Motor neuron (in vitro differentiated cells): ENCODE measurements at places on chromosomes 3 and 15. TPM values are rescaled to one million over a fixed set of nuclear protein-coding genes. Genes with fewer than 3 reads are reported as not detected.

DNA sequence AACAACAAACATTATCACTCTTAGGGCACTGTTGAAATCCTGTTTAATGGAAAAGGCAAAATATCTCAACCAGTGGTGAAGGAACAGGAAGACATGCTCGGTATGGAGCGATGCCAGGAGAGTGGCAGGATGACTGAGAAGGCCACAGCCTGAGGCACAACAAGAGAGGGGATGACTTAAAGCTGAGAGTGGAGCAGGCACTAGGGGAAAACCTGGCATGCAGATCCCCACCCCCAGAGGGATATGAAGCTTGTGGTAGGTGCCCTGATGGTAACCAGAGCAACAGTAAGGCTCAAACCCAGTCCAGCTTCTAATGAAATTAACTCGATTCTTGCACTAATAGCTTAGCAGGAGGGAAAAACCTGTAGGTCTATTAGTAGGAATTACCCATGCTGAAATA, 40.4 kb downstream of the LYSMD4 start:
- ATAC-seq, result no peak

Gene NUP210
- total RNA-seq, result 0.20 and 0.27 TPM in 2 replicates

GRCh38 chr3:138432576-138433240, 1.7 kb upstream of the ESYT3 start:
- ATAC-seq, result no peak

DNA sequence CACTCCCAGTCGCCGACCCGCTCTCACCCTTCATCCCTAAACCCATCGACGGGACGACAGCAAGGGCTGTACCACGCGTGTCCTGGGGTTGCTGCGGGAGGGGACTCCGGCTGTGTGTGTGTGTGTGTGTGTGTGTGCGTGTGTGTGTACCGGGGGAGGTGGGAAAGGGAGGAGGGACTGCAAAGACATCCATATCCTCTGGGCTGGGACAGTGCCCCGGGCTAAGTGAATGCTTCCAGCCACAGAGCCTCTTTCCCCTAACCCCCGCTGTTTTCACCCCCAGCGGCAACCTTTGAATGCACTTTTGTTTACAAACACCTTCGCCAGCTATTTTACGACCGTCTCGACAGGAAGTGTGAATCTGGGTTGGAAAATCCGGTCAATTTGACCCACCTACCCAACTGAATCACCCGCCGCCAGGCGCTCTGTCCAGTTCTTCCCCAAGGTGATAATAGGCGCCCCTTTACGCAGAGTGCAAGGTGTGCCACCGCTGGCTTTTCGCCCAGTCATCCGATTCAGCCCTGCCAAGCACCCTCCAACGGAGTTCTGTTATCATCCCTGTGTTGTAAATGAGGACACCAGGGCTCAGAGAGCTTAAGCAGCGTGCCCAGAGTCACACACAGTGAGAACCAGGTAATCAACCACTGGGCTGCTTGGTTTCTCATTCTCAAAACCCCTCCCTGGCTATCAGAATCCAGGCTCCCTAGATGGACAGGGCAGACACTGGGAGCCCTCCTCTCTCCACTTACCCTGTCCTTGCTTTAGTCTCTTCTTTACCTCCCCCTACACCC, 739 bp upstream of the AMOTL2 start:
- peak; percentile 58 for ATAC-seq

GRCh38 chr15:85543741-85544155, 163.3 kb downstream of the AKAP13 start:
- ATAC-seq, result peak; percentile 26

DNA sequence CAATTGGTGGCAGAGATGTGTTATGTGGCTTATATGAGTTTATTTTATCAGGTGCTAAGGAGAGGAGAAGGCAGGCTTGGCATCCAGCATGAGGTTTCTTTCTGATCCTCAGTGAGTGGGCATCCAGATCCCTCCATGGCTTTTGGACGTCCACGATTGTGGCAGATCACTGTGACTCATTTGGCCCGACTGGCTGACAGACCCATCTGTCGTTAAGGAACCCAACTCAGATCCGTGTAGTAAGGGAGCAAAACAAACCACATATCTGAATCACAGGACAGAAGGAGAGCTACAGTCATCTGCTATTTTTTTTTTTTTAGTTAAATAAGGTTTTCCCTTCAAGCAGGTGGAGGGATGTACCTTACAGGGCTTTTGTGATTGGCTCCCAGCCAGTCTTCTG, 197.0 kb upstream of the KCNH8 start:
- ATAC-seq, result no peak

DNA sequence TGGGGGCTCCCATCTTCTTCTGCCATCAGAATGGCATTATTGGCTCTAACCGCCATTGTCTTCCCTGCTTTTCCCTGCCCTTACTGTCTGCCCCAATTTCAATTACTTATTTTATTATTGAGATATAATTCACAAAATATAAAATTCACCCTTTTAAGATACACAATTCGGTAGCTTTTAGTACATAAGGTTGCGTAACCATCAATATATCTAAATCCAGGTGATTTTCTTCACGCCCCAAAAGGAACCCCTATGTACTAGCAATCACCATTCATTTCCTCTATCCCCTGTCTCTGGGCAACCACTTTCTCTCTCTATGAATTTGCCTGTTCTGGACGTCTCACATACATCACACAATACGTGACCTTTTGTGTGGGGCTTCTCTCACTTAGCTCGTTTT, 18.0 kb downstream of the RBP2 start:
- no peak for ATAC-seq

GRCh38 chr15:73109765-73110164, 57.5 kb downstream of the NEO1 start:
- ATAC-seq, result no peak

GRCh38 chr3:64647825-64648224, 40.0 kb downstream of the ADAMTS9 start:
- peak; percentile 66 for ATAC-seq

Gene LTF
- total RNA-seq, result 1.6 and 1.7 TPM in 2 replicates

DNA sequence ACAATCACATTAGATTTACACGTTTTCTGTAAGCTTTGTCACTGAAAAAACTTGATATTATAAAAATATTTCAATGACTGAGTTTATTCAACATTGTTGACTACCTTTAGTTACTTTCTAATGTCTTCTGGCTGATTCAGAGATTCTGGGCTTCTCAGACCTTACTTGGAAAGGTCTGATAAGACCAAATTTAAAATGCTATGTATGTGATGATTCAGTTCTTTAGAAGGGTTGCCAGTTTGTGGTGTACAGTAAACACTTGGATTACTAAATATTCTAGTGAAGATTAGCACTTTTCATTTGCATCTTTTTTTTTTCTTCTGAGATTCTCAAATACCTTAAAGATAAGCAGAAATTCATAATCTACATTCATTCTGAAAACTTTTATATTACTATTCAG, 49.8 kb downstream of the SGO1 start:
- ATAC-seq, result no peak

DNA sequence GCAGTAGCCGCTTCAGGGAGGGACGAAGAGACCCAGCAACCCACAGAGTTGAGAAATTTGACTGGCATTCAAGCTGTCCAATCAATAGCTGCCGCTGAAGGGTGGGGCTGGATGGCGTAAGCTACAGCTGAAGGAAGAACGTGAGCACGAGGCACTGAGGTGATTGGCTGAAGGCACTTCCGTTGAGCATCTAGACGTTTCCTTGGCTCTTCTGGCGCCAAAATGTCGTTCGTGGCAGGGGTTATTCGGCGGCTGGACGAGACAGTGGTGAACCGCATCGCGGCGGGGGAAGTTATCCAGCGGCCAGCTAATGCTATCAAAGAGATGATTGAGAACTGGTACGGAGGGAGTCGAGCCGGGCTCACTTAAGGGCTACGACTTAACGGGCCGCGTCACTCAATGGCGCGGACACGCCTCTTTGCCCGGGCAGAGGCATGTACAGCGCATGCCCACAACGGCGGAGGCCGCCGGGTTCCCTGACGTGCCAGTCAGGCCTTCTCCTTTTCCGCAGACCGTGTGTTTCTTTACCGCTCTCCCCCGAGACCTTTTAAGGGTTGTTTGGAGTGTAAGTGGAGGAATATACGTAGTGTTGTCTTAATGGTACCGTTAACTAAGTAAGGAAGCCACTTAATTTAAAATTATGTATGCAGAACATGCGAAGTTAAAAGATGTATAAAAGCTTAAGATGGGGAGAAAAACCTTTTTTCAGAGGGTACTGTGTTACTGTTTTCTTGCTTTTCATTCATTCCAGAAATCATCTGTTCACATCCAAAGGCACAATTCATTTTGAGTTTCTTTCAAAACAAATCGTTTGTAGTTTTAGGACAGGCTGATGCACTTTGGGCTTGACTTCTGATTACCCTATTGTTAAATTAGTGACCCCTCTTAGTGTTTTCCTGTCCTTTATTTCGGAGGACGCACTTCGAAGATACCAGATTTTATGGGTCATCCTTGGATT, at the start of gene MLH1:
Gene MLH1, plus strand, starts transcription at position 193 of the 958 bp plus-strand sequence. Its CDS starts 30 bp downstream, at position 223.
- peak; percentile 93 for ATAC-seq

DNA sequence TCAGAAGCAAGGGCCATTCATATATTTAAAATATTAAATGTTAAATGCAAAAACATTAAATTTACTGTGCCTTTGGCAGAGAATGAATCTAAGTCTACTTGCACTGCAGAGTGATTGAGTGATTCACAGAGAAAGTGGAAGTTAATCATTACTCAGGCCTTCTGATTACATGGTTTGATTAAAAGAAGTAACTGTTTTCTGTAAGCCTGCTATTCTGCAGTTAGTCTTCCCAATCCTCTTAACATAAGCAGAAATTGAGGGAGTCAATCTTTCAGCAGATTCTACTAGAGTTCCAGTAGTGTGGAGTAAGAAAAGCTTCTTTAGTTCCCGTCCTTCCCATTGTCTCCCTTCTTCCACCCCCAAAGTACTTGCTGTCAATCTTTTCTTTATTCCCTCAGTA, 1.5 kb downstream of the NLGN1 start:
- ATAC-seq, result no peak

GRCh38 chr3:150775001-150775599, 12.1 kb upstream of the SIAH2 start:
- no peak for ATAC-seq

DNA sequence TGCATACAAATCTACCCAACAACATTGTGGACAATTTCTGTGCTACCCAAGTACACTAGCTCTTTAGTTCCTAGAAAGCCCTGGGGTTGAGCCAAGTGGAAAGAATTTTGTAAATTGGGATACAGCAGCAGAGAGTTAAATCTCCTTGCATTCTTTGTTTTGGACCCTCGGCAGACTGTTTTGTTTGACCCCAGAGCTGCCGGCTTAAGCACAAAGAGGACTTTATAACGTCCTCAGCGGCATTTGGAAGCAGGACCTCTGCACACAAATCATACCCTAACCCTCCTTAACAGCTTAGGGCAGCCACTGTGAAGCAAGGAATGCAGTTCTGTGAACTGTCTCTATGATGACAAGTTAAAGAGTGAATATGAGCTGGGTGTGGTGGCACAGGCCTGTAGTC, 415.3 kb downstream of the CNTN4 start:
- no peak for ATAC-seq

Gene CCR5
- 0.11 and 0.20 TPM in 2 replicates for total RNA-seq

DNA sequence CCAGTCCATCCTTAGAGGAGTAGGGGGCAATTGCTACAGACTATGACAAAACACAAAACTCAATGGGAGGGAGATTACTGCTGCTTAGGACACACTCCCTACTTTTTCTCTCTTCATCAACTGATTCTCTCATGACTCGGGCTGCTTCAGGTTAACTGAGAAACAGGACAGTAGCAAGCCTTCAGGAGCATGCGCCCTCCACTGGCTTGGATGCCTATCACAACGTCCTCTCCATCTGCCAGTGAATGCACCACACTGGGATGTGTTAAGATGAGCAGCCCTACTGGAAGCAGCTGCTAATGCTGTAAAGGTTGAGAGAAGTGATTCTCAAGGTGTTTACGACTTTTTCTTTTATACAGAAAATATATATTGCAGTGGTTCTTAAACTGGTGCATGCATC, 542.3 kb downstream of the EDEM1 start:
- ATAC-seq, result no peak

Gene STRC
- 1.9 and 2.0 TPM in 2 replicates for total RNA-seq

- peak; percentile 55 for ATAC-seq
These were observed 302.5 kb upstream of the ATP11B start for GRCh38 chr3:182490596-182491491.

Gene FGD5
- 20.7 and 41.1 TPM in 2 replicates for total RNA-seq

DNA sequence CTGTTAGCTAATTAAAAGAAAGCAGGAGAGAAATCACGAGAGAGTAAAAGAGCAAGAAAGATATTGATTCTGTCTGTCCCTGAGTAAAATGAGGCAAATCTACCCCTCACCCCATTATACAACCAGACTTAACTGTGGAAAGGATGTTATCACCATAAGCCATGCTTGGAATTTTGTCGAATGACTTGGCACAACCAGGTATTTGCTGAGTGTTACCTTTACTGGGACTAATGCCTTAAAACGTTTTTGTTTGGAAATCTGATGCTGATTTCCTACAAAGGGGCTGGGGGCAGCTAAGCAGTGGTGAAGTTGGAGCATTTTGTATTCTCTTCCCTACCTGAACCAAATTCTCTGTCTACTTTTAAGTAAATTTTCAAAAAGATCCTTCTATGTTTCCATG, 211.1 kb downstream of the GREM1 start:
- no peak for ATAC-seq

Gene C3orf20
- total RNA-seq, result 0.18 and 0.29 TPM in 2 replicates

DNA sequence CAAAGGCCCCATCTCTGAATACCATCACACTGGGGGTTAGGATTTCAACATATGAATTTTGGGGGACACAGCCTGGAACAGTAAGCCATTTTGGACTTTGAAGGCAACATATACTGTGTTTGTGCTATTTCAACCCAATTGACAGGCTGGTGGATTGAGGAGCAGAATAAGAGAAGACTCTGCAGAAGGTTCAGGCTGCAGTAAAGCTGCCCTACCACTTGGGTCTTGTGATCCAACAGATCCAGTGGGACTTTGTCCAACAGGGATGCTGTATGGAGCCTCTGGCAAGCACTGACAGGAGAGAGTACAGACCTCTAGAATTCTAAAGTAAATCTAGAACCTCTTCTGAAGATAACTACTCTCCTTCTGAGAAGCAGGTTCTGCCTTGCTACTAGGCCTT, 1.1 kb upstream of the BCL2L10 start:
- no peak for ATAC-seq
